Mesothelial cell of epicardium (in vitro differentiated cells): ENCODE measurements at places on chromosomes 5 and 9. TPM values are rescaled to one million over a fixed set of nuclear protein-coding genes. Genes with fewer than 3 reads are reported as not detected.
A peak's percentile ranks its signal among the peaks of the same experiment; 100 is the strongest.

DNA sequence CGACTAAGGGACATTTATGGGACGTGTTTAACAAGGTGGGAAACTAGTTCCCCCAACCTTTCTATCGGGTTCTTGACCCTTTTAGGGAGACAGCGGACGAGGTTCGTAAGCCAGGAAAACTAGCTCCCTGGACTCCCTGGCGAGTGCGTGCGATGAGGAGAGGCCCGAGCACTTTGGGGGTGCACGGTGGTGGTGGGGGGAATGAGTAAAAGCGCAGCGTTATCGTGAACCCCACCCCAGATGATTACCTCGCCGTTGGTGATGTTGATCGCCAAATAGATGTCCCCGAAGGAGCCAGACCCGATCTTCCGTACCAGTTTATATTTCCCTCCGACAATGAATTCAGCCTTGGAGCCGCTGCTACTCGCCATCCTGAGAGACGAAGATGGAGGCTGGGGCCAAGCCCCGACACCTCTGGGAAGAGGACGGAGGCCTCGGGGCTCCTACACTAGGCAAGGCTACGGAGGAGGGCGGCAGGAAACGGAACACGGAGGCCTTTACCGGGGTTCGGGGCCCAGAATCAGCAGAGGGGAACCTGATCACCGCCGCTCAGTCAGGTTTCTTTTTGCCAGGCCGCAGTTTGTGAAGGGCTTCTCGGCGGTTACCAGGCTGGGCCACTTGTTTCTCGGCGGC, 529 bp downstream of the CSNK1A1 start:
- DNase-seq: no peak

DNA sequence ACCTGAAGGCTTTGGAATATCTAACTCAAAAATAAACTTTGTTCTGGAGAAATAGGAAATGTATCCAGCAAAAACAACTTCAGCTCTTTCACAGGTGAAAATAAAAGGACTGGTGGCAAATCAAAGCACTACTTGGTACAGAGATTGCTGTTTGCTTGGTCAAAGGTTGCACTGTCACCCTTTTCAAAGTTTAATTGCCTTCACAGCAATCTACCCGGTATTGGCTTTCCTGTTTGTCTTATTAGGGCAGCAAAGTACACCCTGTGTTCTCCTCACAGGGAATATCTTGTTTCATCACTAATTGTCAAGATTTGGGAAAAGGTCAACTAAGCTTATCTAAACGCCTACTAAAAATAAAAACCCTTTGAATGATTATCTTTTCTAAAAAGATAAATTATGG, 214.1 kb upstream of the ADCY2 start:
- no peak for DNase-seq

DNA sequence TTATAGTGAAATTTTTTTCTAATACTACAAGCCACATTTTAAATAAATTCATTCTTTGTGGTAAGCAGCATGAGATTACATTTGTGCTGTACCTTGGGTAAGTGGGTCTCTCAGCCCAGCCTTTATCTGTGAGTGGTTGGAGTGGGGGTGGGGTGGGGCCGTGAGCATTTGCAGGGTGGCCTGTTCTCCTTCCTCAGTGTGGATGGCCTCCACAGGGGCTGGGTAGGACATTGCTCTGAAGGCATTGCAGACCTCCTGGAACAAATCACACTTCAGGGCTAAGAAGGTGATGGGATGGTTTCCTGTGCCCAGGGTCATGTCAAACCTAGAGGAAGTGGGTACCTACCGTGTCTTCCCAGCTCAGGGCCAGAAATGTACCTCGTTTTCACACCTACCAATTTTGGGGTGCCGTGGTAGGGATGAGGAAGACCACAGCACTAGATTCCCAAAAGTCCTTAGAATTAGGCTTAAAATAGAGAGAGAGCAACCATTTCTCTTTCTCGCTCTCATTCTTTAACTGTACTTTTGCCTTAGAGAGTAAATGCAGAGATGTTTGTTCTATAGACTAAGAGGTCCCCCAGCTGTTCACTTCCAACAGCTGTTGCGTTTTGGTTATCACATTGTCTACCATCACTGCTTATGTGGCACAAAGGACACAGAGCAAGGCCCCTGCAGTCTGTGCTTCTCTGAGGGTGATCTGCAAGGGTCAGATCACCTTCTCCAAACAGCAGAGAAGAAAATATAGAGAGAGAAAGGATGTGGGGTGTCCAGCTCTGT, 83.4 kb upstream of the CTSL start:
- DNase-seq: no peak

DNA sequence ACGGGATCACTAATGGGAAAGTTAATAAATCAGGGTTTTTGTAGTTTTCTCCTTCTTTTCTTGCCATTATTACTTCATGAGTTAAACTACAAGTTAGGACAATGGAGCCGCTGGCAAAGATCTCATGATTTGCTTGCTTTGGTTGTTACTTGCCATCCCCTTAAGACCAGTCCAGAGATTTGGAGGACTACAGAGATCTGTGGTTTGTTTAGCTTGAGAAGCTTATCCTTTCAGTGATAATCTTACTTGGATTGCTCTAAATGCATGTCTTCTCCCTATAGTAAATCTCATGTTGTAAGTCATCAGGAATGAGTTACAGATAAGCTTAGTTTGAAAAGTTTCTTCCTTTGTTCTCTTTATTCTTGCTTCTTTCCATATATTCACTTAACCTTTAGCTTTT, 70.9 kb downstream of the TLE4 start:
- DNase-seq: no peak

GRCh38 chr9:87080512-87081264, 133.4 kb upstream of the GAS1 start:
- no peak for DNase-seq

- no peak for DNase-seq
Measured at GRCh38 chr9:129487658-129488483, 133.0 kb downstream of the C9orf50 start.

DNA sequence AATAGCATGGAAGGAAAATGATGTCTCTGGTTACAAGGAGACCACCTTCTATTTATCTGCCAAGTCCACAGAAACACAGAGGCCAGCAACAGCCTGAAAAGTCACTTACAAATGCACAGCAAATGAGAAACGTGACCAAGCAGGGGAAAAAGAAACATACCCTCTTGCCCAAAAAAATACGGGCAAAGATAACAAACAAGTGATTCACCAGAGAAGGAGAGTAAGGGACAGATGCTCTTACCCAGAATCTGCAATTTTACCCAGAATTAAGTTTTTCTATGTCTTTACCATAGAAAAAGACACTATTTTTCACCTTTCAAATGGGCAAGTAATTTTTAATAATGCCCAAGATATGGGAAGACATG, 28.1 kb downstream of the CAMSAP1 start:
- no peak for DNase-seq

GRCh38 chr9:82606492-82607382, 456.2 kb downstream of the RASEF start:
- DNase-seq: peak; percentile 44

Gene MARVELD2
- total RNA-seq: 18.8 to 20.0 TPM (median 19.6 TPM) in 3 replicates

Gene SLC6A19
- total RNA-seq: not detected in 3 replicates
